ENCODE measurements at places on chromosomes 2 and 18.

DNA sequence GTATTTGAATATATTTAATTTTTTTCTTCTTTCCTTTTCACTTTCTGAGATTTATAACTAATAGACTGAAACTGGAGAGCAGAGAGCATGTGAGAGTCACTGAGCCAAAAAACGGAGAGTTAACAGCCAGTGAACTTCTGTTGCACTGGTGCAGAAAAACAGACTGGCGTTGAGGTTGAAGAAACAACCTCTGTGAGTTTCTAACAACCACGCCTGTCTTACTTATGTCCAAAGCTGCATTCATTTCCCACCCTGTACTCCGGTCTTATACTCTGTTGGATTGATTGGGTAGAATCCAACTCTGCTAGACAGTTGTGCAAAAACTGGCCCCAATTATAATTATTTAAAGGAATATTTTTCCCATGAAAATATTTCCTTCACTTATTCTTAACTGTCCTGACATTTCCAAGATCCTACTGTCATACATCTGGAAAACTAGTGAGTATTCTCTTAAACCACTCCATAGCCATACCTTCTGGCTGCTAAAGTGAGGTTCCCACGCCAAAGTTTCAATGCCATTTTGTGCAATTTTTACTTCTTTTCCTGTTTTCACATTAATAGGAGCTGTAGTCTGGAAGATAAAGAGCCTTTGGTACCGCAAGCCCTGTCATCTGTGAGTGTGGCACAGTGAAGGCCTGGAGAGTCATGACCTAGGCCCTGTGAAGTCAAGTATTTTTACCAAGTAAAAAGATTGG, 9.4 kb downstream of the CYP1B1 start:
- DNase-seq: no peak

DNA sequence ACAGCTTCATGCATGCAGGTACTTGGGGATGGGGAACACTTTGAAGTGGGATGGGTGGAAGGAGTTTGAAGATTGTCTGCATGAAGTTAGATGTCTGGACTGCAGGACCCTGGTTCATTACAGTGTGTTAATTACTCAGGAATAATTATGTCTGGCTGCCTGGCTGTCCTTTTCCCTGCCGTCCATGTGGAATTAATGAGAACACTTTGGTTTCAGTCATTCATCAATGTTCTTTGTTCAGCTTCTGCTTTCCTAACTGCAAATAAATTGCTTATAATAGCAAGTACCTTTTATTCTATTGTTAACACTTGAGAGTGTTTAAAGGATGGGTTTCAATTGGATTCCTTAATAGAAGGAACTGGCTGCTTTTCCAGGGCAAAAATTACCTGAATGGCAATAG, 35.8 kb downstream of the MTCL1 start:
- DNase-seq: no peak

DNA sequence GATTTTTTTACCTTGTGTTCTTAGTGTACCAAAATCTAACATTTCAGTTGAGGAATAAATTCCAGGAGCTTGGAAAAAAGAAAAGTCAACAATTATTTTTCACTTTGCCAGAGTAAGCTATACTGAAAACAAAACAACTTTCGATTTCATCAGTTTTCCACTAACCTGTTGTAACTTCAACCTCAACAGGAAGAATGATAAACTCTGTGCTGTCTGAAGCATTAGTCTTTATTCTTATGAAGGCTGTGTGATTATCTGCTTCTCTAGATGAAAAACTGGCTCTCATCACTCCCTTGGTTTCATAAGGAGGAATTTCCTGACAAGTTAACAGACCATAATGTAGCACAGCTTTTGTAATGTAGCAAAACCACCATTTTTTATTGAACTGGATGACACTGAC, 121.2 kb downstream of the ZAP70 start:
- DNase-seq: no peak

- no peak for DNase-seq
Observed at GRCh38 chr2:232771870-232772269, 4.5 kb downstream of the KCNJ13 start.

DNA sequence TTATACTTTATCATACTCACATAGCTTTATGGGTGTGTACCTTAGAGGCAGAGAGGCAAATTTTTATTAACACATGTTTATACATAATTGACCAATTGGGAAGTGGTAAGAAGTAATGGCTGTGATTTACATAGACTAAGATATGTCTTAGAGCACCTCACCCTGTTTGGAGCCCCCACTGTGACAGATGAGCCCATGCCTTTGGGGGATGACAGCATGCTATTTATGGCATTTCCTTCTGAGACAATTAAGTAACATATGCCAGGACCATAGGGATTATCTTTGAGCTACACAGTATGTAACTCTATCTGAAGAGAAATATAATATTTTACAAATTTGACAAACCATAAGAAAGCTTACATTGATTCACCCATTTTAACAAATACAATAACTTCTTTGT, 1655.3 kb upstream of the ACVR2A start:
- no peak for DNase-seq

DNA sequence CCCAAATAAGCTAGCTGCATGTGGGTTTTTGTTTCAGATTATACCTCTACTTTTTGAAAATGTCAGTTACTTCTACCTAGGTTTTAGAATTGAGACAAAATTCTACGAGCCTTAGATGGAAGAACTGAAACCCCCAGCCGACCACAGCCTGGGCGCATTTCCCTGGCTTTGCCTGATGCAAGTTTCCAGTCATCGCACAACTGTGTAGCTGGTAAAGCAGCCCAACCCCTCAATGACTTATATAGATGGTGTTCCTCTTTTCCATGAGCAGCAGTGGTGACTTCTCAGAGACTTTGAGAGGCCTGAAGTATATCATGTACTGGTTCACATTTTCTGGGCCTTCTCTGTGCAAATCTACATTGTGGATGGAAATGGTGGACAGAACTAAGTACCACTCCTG, 515.4 kb upstream of the RAB6C start:
- no peak for DNase-seq

- DNase-seq: peak; percentile 96
Observed at GRCh38 chr2:112584134-112584890, at the start of gene CHCHD5. Gene CHCHD5 (plus strand): TSS chr2:112584609. CDS start chr2:112584648, 39 bp downstream.

- no peak for DNase-seq
Observed at GRCh38 chr2:177188482-177189469, 23.8 kb upstream of the HNRNPA3 start.

GRCh38 chr2:191359133-191359532, 113.9 kb downstream of the MYO1B start:
- no peak for DNase-seq

GRCh38 chr2:127705391-127706065, 4.2 kb downstream of the SFT2D3 start:
- peak; percentile 25 for DNase-seq

DNA sequence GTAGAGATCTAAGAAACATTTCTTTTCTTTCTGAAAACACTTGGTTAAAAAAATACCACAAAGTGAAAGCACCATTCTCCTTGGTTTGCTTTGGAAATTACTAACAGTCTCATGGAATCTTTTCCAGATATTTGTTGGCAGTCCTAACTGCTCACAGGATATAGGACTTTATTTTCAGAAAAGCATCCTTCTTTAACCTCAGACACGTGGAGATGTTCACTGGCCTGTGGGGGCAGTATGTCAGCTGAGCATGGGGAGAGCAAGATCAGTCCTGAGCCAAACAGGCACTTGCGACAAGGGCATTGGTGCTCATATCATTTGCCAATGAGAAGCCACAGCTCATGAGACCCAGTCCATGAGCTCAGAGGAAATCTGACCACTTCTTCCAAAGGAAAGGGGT, 371.9 kb downstream of the NBAS start:
- no peak for DNase-seq

DNA sequence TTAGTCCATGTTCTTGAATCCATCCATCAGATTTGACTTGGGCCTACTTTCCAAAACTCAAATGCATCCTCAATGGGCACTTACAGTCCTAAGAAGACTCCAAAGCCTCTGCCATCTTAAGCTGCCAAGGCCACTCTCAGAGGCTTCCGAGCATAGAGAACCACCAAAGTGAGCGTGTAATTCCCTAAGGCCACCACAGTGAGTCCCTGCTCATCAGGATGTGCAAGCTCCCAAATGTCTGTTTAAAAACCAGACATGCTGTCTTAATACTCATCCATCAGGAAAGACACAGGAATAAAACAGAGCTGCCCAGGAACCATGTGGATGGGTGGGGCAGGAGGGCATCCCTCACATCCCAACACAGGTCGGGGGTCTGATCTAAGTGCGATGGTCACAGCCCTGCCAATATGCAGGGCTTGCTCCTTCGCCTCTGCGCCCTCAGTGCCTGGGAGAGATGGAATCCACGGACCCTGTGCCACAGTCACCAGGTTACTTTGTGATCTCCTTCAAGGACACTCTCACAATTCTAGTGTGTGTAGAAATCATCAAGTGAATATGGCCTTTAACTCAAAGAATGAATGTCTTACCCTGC, 80.4 kb downstream of the POLR1A start:
- peak; percentile 26 for DNase-seq

DNA sequence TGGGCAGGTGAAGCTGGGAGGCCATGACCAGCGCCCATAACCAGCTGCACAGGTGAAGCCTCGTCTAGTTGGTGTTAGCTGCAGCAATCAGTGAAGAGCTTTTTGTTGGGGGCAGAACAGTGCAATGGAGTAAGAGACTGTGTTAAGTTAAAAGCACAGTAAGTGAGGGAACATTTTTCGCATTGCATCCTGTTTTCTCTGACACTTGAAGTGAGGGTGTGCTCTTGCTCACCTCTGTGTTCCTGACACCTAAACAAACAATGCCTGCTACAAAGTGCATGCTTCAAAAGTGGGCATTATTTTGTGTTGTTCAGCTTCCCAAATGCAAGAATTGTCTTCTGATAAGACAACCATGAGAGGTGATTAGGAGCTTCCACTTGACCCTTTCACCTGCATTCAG, 324.0 kb upstream of the ACVR2A start:
- DNase-seq: no peak

DNA sequence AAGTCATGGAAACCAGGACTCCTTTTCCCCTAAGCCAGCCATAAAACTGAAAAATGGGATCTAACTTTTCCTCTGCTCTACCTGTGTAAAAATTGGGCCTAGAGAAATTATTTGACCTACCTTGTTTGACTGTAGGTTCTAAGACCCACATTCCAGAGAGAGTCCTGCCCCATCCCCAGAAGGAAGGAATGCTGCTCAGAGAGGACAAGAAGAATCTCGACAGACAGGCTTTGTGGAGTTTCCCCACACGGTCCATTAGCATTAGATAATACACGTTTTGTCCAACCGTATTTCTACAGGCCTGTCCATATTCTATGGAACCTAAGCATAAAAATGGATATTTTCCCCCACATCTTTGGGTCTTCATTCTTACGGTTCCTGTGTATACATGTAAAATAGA, 403.3 kb downstream of the METTL4 start:
- DNase-seq: no peak

- no peak for DNase-seq
Observed at GRCh38 chr2:105510761-105511528, 112.1 kb upstream of the FHL2 start.

DNA sequence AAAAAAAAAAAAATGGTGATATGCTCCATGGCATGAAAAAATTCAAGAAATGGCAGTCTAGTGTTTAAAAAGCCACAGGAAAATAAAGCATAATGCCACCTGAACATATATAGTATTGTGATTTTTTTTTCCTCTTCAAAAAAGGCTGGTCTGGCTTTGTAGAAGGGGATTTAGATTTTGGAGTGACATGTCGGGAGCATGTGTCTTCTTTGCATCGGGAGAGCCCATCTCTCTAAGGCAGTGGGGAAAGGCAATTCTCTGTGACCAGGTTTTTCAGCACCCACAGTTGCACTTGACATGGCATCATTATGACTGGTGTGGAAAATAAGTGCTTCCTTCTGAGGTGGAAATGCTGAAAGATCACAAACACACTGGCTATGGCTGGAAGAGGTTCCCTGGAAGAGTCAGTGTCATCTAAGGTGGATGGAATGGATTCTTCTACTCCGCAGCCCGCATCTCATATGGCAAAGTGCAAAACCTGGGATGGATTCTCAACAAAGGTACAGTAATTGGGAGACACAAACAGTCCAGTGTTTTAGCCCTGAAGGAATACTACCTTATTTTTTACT, 172.5 kb downstream of the AGAP1 start:
- no peak for DNase-seq

GRCh38 chr2:208086029-208086428, 38.3 kb downstream of the CRYGD start:
- no peak for DNase-seq

All from inflammatory macrophage (primary cell).